Stimulated activated CD8-positive, alpha-beta memory T cell treated with anti-CD3 and anti-CD28 coated beads, Interleukin-7, amount 100 ng/mL, for 1 hour (primary cell): ENCODE measurements at places on chromosomes 3 and 15.

DNA sequence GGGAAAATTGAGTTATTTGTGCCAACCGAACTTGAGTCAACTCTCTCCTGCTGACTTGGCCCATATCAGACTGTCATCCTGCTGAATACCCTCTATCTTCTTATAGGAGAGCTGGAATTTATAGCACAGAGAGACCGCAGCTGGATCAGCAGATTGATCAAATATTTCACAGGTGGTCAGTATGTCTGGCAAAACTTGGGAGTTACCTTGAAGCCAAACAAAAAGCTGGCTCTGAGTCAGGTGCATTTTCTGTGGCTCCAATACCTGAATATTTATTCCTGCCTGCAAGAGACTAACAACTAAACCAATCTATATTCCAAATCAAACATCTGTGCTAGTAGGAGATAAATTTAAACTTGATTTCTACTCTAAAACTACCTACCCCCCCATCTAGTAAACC is 752.1 kb upstream of the ALCAM start:
- DNase-seq: no peak

GRCh38 chr15:40379853-40380252 is 2.7 kb upstream of the KNSTRN start:
- DNase-seq: no peak

DNA sequence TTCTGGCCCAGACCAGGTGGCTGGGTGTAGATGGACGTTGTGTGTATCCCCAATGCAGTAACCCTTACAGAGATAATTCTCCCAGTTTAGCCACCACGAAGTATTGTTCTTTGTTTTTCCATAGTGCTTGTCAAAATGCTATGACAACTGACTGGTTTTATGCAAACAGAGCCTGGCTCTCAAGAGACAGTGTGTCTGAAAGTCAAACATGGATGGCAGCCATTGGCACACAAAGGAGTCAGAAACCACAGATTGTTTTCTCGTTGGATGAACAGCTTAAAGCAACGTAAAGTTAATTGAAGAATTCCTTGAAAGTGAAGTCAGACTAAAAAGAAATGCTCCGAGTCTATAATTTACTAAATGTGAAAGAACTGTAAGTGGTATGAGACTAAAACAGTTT is 91.2 kb downstream of the FILIP1L start:
- DNase-seq: no peak

- no peak for DNase-seq
Measured at GRCh38 chr3:143078883-143079282, 40.7 kb upstream of the CHST2 start.

DNA sequence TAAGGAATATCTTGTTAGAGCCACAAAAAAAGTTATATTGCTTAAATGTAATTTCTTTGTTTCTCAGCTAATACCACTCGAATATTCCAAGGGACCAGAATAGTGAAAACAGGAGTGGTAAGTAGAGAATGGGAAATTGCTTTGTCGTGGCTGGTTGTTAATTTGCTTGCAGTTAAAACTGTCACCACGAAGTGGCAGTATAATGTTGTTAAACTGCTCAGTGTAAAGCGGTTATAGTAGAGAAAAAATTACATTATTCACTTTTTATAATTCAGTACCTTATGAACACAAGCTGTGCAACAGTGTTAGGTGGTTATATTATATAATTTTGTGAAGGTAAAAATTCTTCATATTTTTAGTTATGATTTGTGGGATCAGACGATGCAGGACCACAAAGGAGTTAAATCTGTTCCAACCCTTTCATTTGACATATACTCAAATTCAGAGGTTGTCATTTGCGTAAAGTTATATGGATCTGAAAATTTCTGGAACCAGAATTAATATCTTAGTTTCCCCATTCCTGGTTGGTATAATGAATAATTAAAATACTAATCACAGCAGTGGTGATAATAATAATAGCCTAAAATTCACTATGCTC is 171.8 kb downstream of the FEZF2 start:
- DNase-seq: no peak

DNA sequence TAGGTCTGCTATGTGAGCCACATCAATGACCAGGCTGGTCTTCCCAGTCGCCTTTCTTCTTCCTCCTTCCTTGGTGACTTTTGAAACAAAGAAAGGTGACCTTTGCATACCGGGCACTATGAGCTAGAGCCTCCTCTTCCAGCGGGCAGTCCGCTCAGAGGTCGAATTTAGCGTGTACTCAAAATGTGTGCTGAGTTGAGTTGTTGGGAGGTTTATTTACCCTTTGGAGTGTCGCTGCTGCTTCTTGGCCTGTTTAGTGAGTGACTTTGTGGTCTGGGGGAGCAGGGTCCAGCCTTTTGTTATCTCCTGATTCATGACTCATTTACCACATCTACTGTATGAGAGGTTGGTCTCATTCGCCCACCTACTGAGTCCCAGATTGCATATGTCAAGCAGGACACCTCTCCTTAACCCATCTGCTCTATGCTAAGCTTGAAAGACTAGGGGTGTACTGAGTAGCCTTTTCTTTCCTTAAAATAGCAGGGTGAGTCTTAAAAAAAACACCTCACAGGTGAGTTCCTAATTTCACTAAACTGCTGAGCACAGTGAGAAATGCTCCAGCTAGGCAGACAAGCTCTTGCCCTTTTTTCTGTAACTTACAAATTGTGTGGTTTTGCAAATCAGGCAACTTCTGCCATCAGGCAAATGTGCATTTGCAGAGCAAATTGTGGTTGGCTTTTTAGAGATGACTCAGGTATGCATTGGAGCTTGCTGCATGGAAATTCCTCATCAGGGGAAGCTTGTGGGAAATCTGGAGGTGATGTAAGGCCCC is 3.2 kb upstream of the SIAH2 start:
- no peak for DNase-seq

- DNase-seq: no peak
Measured at GRCh38 chr3:18758047-18758704, 333.0 kb upstream of the SATB1 start.

GRCh38 chr3:4751502-4752101 is 227.6 kb upstream of the BHLHE40 start:
- DNase-seq: no peak

DNA sequence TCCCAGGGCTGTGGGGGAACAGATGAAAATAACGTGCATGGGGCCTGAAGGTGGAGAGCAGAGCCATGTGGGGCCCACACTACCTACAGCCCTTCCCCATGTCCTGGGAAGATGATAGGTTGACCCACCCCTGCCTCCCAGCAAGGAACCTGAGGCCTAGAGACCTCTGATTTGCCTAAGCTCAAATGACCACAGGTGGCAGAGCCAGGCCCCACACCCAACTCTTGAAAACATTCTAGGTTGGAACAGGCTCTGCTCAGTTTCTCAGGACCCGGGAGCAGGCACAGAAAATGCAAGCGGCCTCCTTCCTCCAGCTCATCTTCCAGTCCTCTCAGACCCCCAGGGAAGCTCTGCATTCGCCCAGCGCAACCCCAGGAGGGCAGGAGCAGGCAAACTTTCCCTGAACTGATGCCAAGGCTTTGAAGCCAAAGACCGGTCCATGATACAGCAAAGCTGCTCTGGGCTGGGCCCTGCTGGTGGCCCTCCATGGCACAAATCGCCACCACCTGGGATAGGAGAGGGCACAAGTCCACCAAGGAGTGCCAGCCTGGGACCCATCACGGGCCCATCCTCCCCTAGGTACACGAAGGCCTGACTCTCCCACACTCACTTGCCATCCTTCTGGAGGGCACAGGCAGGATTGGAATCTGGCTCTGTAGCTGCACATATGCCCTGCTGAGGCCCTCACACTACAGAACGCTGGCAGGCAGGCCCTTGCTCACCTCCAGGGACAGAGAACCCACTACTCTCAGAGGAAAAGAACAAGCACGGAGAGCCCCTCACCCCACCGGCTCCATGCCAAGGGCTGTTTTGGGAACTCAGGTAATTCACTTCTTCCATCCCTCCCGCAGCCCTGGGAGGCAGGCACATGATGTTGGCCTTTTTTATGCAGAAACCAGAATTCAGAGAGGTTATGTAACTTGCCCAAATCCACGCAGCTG is 51.0 kb upstream of the FURIN start:
- DNase-seq: no peak

DNA sequence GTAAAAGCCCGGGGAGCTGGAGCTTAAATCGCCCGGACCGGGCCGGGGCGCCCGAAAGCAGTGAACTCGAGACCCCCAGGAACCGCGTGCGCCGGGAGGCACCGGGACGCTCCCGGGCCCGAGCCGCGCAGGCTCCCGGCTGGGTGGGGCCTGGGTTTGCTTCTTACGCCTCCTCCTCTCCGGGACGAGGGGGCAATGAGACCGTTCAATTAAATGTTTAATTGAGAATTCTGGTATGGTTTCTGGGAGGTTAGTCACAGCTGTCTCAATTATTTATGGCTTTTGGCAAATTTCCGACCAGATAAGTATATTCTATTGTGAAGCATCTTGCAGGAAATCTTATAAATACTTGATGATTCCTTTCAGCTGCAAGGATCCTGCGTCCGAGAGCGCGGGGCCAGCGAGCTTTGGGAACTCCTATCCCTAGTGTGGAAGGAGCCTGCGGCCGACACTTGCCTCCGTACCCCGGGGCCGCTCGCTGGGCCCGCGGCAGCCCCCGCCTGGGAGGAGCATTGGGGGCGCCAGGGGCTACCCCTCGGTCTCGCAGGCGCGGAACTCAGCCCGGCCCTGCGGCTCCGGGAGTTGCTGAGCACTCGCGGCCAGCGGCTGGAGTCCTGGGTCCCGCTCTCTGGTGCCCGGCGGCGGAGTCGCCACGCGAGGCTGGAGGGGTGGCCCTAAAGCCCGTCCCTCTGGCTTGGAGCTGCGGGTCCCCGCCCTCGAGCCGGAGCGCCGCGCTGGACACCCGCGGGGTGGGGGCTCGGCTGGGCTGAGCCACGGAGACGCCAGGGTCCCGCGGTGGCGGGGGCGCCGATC is 10.3 kb downstream of the ISL2 start:
- no peak for DNase-seq

- DNase-seq: no peak
Measured at GRCh38 chr15:57914350-57915055, 151.0 kb downstream of the ALDH1A2 start.

DNA sequence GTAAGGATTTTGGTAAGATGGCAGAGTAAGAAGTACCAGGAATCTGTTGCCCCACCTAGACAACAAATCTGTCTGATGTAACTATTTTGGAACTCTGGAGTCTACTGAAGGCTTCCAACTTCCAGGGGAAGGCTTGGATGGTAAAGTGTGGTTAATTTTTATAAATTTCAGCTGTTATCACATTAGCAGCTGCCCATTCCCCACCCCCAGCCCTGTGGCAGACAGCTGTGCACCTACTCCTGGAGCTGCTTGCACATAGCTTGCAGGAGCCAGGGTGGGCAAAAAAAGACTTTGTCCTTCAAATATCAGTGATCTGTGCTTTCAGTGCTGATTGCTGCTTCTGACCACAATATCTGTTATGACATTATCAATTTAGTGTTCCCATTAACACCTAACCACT is 47.4 kb downstream of the FRMD5 start:
- no peak for DNase-seq

- no peak for DNase-seq
Measured at GRCh38 chr15:25883463-25884259, 20.5 kb upstream of the ATP10A start.

- DNase-seq: no peak
Measured at GRCh38 chr3:16122661-16123060, 51.8 kb upstream of the GALNT15 start.

DNA sequence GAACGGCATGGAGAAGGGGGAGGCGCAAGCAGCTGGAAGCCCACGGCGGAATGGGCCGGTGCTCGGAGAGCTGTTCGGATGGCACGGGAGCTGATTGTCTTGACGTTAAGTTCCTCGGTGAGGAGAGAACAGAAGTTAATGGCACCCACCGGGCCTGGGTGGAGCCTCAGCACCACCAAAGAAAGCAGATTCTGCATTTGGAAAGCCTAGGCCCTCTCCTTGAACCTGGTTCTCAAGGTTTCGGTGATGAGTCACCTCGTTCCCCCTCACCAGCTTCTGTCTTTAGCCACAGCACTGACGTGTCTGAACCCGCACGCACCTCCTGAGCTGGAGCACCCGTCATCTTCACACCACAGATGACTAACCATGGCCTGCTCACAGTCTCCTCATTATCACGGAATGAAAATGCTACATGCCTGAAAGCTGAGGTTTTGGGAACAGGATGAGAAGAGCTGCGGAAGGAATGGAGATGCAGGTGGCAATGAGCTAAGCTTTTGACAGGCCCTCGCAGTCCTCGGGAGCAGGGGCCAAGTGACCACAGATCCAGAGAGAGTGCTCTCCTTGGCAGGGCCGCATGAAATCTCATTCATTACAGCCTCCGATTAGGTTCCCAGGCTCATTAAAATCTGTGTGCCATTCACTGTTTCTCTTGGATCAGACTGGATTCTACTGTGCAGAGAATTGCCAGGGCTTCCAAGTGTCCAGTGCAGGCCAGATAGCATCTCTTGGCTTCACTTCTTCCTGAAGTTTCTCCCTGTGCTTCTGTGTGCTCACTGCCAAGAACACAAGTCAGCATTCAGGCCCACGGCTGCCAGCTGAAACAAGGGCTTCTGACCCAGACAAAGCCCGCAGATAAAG is 96.3 kb upstream of the DLG1 start:
- DNase-seq: no peak

DNA sequence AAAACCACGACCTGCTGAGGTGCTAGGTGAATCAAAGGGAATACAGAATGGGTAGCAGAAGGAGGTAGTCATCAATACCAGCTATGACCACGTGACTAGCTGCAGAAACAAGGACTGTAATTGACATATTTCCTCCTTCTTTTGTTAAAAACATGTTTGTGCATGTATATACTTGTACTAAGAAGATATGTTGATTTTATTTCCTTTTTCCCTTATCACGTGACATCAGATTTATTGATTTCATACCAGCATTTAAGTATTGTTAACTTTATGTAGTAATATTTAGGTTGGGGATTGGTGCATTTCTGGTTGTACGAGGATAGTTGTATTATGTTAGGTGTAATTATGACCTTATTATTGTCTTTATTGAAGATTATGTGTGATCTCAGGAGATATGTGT is 36.2 kb downstream of the PEX5L start:
- DNase-seq: no peak

GRCh38 chr3:11718637-11719405 is 75.1 kb upstream of the VGLL4 start:
- DNase-seq: no peak
